Kidney epithelial cell (primary cell): ENCODE measurements at places on chromosomes 1 and 21. TPM values are rescaled to one million over a fixed set of nuclear protein-coding genes. Genes with fewer than 3 reads are reported as not detected.

CALML6 gene
- total RNA-seq: 0.04 TPM in 1 of 2 replicates, not detected in the other

MAP3K7CL gene
- total RNA-seq: 1.4 and 3.0 TPM in 2 replicates

ESRRG gene
- 0.34 and 0.88 TPM in 2 replicates for total RNA-seq

LDLRAP1 gene
- 7.5 and 15.3 TPM in 2 replicates for total RNA-seq

MRPL9 gene
- total RNA-seq: 92.1 and 119 TPM in 2 replicates

GRIK1 gene
- total RNA-seq: not detected in 2 replicates
